Cortex of kidney (tissue), 1 donor: ENCODE measurements at places on chromosomes 1 and 21.

DNA sequence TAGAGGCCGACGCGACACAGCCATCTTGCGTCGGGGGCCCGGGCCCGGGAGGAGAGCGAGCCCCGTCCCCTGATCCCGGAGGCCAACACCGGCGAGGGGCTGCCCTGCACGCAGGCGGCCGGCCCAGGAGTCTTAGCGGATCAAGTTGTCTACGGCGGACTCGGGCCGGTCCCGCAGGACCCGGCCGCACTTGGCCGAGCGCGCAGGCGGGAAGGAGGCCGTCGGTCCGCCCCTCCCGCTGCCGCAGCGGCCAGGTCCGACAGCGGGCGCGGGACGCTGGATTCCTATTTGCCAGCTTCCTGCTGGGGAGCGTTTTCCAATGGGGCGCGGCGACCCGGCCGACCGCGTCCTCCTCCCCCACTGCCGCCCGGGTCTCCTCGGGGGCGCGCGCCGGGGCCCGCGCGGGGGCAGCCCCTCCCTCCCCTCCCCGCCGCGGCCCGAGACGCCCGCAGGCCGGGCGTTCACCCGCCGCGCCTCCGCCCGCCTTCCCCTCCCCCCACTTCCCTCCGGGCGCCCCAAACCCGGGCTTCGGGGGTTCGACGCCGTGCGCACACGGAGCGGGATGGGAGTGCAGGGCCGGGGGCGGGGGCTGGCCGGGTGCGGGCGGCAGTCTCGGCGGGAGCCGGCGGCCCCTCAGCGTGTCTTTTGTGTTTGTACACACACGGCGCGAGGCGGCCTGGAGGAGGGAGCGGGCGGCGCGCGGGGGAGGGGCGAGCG, 517 bp upstream of the H3-3A start:
- no peak for DNase-seq

GRCh38 chr1:238628110-238628509, 737.4 kb upstream of the ZP4 start:
- DNase-seq = no peak

DNA sequence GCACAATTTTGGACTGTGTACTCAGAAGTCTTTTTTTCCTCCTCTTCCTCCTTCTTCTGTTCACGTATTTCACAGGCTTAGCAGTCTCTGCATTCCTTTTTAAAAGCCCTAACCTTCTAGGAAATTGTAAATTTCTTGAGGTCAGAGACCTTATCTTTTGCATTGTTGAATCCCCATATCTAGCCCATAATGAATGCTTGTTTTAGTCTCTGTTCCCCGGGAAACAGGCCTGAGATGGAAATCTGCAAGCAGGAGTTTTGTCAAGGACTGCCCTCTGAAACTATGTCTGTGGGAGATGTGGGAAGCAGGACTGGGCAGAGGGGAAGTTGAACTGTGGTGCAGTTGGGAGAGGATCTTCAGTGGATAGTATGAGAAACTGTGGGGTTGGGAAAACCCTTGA, 272.2 kb upstream of the DAB1 start:
- no peak for DNase-seq

- DNase-seq = no peak
These were observed 4.1 kb upstream of the IRF2BP2 start for GRCh38 chr1:234614081-234614489.

GRCh38 chr1:21638531-21639341, 30.4 kb downstream of the RAP1GAP start:
- DNase-seq = no peak

DNA sequence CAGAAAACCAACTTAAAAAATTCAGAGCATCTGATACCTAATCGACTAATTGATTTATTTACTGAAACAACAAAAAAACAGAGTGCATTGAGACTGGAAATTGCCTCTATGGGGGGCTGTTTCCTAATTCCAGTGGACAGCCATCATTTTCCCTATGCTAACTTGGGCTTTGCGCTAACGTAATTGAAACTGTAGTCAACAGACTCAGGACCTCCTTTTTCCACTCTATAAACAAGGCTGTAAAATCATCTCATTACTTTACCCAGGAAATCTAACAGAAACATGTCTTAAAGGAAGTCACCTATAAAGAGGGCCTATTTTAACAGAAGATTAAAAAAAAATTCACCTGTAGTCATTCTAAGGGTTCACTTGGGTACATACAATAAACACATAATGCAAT, 2.1 kb downstream of the ERG start:
- DNase-seq = no peak

DNA sequence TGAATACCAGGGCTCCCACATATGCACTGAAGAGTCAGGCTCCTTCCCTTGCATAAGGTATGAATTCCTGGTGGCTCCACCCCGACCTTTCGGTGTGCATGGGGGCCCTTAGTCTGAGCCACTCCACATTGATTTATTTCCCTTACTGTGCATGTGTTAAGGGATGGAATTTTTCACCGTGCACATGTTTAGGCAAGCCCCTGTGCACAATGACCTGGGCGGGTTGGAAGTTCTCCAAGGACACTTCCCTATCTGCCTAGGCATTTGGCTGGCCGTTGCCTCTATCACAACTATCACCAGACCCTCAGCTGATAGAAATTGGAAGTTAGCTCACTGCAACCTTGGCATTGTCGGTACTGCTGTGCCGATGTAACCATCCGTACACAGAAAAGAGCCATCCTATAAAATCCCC, 9.7 kb downstream of the S100A6 start:
- DNase-seq = no peak

DNA sequence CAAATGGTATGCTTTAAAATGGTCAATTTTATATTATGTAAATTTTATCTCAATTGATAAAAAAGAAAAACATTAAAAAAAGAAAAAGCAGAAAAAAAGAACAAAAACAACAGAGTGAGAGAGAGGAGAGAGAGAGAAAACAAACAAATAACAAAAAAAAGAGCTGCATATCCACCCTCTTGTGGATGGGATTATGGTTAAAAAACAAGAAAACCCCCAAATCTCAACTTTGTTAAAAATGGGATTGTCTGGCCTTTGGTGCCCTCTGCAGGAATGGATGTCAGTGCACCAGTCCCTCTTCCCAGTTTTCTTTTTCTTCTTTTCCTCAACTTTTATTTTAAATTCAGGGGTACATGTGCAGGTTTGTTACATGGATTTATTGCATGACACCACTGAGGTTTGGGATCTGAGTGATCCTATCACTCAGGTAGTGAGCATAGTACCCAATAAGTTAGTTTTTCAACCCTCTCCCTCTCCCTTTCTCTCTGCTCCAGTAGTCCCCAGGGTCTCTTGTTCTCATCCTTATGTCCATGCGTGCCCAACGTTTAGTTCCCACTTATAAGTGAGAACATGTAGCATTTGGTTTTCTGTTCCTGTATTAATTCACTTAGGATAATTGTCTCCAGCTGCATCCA, 28.1 kb downstream of the RNF187 start:
- no peak for DNase-seq

GRCh38 chr1:42133390-42133789, 19.8 kb upstream of the GUCA2B start:
- no peak for DNase-seq

DNA sequence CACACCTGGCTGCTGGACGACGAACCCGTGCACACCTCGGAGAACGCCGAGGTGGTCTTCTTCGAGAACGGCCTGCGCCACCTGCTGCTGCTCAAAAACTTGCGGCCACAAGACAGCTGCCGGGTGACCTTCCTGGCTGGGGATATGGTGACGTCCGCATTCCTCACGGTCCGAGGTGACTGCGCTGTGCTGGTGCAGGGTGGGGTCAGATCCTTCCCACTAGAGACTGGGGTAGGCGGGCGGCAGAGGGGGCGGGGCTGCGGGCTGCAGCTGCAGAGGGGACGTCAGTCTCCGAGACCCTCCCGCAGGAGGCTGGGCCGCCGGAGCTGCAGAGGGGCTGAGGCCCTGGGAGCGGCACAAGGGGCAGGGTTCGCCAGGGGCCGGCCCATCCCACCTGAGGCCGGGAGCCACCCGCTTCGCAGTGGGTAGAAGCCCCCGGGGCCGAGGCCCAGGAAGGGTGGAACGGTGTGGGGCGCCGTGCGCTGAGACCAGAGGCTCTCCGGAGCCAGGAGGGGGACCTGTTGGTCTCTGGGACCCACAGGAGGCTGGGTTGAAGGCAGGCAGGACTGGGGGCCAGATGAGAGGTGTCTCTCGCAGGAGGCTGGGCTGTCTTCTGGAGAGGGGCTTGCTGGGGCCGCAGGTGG, 90.6 kb downstream of the TRIM11 start:
- no peak for DNase-seq

DNA sequence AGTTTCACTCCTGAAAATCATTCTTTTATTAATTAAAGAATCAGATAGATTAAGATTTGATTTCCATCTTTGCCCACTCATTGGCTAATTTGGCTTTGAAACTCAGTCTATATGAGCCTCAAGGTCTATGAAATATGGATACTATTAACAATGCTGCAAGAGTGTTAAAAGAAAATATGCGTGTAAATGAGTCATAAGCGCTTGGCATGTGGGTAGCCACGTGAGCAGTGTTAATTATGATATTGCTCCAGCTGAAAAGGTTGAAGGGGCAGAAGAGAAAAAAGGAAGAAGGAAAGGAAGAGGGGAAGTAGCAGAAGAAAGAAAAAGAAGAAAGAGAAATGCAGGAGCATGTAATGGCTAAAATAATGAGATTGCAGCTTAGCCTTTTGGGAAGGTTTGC, 151.4 kb downstream of the CHRM3 start:
- DNase-seq = no peak

DNA sequence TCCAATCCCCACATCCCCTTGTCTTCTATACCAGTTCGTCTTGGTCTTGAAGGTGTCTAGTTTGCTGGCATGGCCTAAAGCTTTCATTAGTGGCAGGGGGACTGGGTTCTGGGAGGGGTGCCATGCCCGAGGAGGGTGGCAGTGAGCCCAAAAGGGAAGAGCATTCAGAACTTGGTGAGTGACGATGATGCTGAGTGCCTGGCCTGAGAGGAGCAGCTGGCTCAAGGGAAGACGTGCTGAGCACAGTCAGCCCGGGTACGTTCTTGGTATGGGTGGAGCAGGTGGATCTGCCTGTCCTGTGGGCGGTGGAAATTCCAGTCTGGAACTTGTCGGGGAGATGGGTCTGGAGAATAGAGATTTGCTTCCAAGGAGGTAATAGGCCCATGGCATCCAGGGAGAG, 4.6 kb downstream of the FDPS start:
- DNase-seq = no peak

DNA sequence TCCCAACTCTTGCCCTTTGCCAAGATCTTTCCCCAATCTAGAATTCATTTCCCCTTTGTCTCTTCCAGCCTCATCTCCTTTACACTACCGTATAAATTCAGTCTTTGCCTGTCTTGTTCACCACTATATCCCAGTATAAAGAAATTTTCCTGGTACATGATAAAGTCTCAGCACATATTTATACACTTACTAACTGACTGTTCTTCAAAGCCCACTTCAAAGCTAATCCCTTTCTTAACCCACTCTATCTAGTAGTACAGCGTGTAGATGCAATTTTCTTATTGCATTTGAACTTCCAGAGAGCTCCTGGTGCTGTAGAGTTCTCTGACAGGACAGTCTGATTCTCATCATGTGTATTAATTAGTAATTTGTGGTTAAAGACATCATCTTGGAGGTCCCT, 78.1 kb downstream of the LRRC53 start:
- no peak for DNase-seq

DNA sequence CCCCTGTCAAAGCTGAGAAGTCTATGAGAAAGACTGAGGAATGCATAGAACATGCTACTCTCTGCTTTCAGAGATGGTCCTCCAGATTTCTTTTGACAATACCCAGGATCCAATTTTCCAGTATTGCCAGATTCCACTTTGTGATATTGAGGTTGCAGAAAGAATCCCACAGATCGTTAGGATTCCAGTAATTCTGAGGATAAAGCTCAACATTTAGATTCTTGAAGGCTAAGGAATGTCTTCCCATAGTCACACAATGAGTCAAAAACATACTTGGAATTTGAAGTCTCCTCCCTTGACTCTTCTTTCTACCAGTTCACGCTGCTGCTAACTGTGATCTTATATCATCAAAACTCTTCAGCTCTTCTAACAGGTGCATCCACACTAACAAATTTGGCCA, 57.1 kb downstream of the TNFSF18 start:
- DNase-seq = no peak

DNA sequence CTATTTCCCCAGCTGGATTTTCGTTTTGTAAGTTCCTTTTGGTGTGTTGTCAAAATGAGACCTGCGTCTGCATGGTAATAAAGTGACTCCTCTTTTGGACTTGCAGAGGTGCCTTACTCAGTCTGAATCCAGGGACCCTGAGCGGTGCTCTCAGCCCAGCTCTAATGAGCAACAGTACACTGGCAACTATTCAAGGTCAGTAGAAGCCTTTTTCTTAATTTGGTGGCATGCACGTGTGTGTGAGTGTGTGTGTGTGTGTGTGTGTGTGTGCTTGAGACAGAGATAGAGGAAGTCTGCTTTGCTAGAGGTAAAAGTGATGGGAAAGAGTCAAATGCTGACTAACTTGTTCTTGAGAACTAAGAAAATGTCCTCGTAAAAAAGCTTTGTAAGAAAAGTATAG, 105.4 kb downstream of the CD247 start:
- DNase-seq = no peak

- DNase-seq = no peak
These were observed 59.3 kb downstream of the NCAM2 start for GRCh38 chr21:21057349-21058062.

DNA sequence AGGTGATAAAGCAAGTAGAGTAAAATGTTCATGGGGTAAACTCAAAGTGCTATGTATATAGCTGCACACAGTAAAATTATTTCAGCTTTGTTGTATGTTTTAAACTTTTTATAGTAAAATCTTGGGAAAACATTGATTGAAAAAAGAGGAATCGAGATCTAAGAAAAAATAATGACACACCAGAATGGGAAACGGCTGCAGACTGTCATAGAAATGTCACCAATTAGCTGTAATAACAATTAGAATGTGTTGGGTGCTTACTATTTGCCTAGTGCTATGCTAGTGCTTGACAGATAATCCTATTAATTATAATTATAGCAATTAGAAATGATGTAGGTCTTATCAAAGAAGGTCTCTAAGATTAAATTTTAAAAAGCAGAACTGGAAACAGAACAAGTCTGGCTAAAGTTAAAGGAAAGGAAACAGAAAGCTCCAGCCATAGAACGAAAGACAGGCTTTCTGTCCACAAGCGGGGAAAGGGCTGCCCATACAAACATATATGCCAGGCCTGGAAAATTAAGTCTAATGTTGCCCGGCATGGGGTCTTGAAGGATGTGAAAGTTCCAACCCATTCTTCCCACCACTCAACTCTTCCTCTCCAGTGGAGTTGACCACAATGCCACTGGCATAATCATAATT, 5.0 kb downstream of the PCNX2 start:
- DNase-seq = no peak

GRCh38 chr1:53470155-53470554, 11.0 kb downstream of the DMRTB1 start:
- DNase-seq = no peak
